Activated CD4-positive, alpha-beta memory T cell treated with anti-CD3 and anti-CD28 coated beads for 36 hours (primary cell): ENCODE measurements at places on chromosomes 3 and 15. TPM values are rescaled to one million over a fixed set of nuclear protein-coding genes. Genes with fewer than 3 reads are reported as not detected.

The GXYLT2 gene
- not detected for total RNA-seq

The TEX55 gene
- not detected for total RNA-seq

- no peak for DNase-seq
These were observed 11.2 kb downstream of the DCBLD2 start for GRCh38 chr3:98890181-98890835.

GRCh38 chr15:57505056-57505715 lies 86.5 kb upstream of the MYZAP start:
- no peak for DNase-seq

DNA sequence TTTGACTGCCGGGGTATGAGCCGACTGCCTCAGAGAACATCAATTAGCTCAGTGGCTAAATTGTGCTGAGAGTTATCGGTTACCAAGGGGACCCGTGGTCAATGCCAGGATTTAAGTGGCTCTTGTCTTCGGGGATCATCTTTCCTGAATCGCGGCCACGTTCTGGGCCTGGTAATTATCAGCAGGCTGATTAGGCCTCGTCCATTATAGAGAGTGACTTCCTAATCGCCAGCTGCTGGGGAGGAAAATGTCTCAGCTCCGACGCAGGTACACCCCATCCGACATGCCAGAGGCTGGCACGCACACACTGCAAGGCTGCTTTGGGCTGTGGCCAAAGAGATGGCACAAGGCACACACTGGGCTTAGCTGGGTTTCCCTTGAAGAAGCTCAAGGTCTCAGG lies 10.6 kb downstream of the TRH start:
- DNase-seq = no peak

- DNase-seq = no peak
These were observed 22.5 kb downstream of the POPDC2 start for GRCh38 chr3:119637679-119638477.

GRCh38 chr15:51088585-51088984 lies 6.1 kb downstream of the TNFAIP8L3 start:
- DNase-seq = no peak

The CALML4 gene
- total RNA-seq = 7.0 TPM

The ALG1L2 gene
- total RNA-seq = not detected

The GOLGA6A gene
- total RNA-seq = not detected

- DNase-seq = no peak
These were observed 169.2 kb upstream of the TGFBR2 start for GRCh38 chr3:30437171-30437601.

GRCh38 chr15:79724312-79724711 lies 172.5 kb downstream of the MTHFS start:
- DNase-seq = no peak

The PDZRN3 gene
- not detected for total RNA-seq

- no peak for DNase-seq
These were observed 580.1 kb downstream of the ROBO2 start for GRCh38 chr3:77620009-77620408.

DNA sequence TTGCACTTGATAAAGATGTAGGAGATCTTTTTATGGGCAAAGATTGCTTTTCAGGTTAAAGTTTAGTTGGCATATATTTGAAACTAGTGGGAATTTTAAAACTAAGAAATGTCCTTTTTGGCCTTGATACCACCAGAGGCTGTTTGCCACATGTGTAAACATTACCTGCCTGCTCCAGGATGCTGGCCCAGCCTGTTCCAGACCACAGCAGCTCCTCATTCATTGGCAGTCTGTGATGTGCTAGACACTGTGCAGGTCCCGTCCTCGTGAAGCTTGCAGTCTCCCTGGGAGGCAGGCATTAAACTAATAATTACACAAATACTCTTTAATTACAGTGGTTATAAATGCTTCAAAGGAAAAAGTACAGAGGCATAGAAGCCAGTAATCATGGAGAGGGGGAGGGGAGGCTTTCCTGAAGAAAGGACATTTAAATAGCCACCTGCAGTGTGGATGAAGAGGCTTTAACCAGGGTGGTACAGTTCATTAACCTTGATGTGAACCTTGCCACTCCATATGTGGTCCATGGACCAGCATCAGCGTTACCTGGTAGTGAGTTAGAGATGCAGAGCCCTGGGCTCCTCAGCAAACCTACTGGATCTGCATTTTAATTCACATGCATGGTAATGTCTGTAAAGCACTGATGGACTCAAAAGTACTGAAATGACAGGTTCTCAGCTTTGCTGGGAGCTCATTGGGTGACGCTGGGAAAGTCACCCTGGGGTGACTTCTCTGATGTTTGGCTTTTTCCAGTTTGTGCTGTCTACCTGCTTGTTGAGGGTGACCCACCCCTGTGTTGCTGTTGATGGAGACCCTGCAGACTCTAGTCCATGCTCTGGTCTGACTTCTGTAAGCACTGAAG lies 5.3 kb downstream of the ZNF710 start:
- DNase-seq = peak; percentile 69

DNA sequence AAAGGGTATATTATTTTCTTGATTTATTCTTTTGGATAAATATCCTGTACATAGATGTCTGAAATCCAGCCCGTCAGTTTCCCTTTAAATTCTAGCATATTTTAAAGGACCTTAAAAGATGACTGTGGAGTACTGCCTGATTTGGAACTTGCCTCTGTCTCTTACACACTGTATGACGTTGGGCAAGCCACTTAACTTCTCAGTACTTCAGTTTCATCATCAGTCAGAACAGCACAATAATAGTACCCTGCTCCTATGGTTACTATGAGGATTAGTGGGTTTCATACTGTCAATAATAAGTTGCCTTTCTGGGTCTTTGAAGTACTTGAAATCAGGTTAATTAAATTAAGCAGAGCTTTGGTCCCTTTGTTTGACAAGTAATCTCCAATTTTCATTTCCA lies 374.3 kb downstream of the TIGIT start:
- no peak for DNase-seq

- DNase-seq = no peak
These were observed 244.6 kb upstream of the WNT5A start for GRCh38 chr3:55731741-55732140.

The IQCF5 gene
- total RNA-seq = not detected

The MYO5C gene
- 0.27 TPM for total RNA-seq

DNA sequence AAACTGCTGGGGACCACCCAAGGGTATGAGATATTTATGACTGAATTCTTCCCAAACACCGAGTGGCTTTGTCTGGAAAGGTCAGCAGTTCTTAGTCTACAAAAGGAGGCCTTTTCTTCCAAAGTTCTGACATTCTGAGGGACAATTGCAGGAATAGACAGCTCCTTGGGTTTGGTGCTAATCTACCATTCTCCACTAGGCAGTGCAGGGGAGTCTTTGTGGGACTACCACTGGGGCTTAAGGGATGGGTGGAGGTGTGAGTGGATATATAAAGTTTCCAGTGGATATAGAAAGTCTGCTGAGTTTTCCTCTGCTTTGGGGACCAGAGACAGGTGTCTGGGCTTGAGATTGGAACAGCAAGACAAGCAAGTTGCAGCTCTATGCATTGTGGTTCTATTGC lies 62.7 kb downstream of the EXOG start:
- DNase-seq = peak; percentile 2

DNA sequence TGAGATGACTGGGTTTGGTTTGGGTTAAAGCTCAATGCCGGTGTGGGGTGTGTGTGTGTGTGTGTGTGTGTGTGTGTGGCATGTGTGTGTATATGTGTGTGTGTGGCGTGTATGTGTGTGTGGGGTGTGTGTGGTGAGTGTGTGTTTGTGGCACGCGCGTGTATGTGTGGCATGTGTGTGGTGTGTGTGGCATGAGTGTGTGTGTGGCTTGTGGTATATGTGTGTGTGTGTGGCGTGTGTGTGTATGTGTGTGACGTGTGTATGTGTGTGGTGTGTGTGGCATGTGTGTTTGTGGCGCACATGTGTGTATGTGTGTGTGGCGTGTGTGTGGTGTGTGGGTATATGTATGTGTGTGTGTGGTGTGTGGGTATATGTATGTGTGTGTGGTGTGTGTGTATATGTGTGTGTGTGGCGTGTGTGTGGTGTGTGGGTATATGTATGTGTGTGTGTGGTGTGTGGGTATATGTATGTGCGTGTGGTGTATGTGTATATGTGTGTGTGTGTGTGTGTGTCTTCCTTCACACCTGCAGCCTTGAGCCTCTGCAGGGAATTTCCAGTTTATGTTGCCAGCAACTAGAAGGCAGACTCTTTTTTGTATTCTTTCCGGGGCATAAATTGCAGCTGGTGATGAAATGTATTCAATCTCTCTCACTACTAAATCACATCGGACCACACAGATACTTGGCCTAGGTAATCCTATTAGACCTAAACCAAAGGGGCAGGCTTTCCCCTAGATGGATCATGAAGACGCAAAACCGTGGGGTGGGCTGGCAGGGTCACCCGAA lies 34.8 kb downstream of the CHRD start:
- DNase-seq = no peak

DNA sequence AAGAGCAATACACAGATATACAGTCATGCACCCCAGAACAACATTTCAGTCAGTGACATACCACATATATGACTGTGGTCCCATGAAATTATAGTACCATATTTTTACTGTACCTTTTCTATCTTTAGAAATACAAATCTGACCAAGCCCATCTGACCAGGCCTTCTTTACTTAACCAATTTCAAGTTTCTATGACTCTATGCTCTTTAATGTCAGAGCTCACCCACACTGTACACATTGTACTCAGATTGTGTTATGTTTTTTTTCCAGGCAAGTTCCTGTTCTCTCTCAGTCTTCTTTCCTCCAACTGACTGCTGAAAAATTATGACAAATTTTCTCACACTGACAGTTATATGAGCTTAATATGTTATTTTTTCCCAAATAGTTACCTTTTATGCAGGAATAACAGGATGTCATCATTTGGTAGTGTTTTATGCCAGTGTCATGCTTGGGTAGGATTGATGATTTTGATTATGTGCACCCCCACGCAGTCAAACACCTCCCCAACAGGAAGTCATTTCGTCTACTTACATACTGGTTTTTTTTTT lies 8.0 kb upstream of the CBLB start:
- DNase-seq = peak; percentile 24

The POMGNT2 gene
- total RNA-seq = 7.3 TPM

The FYTTD1 gene
- total RNA-seq = 39.9 TPM

The GOLGA8G gene
- not detected for total RNA-seq

GRCh38 chr3:143170676-143171075 lies 51.1 kb downstream of the CHST2 start:
- DNase-seq = no peak

The ABI3BP gene
- total RNA-seq = not detected

The SLC38A3 gene
- total RNA-seq = not detected

The SPRED1 gene
- total RNA-seq = 0.92 TPM

The SLC28A1 gene
- not detected for total RNA-seq

The SUSD5 gene
- not detected for total RNA-seq

- no peak for DNase-seq
These were observed 161.1 kb upstream of the TOPAZ1 start for GRCh38 chr3:44080474-44081072.

DNA sequence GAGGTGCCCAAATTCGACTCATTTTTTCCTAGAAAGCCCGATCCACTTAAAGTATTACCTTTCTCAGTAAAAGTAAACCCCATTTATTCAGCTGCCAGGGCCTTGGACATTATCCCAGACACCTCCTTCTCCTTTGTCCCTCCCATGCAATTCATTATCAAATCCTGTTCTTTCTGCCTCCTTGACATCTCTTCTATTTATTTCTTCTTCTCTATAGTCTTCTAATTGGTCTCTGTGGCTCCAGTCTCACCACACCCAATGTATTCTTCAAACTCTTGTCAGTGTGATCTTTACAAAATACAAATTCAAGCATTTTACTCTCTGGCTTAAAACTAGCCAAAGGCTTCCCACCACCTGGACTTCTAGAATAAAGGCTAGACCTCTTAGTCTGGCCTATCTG lies 120.3 kb downstream of the IL20RB start:
- DNase-seq = no peak

The LRRC2 gene
- not detected for total RNA-seq

The PCLAF gene
- total RNA-seq = 82.4 TPM

DNA sequence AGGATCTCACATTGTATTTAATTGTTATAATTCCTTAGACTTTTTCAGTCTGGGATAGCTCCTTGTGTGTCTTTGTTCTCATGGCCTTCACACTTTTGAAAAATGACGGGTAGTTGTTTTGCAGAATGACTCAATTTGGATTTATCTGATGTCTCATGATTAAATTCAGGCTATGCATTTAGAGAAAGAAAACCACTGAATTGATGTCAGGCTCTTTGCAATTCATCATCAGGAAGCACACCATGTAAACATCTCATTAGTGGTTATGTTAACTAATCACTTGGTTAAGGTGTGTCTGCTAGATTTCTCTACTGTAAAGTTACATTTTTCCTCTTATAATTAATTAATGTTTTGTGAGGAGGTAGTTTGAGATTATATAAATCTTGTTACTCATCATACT lies 8.0 kb upstream of the SLC22A13 start:
- no peak for DNase-seq

- DNase-seq = no peak
These were observed 91.2 kb downstream of the SENP2 start for GRCh38 chr3:185677146-185677829.

The GOLGA6L7 gene
- not detected for total RNA-seq

GRCh38 chr15:58285212-58285920 lies 146.4 kb upstream of the LIPC start:
- DNase-seq = no peak

- peak; percentile 44 for DNase-seq
These were observed 52.5 kb downstream of the PHC3 start for GRCh38 chr3:170128977-170129431.

The TM4SF4 gene
- not detected for total RNA-seq

DNA sequence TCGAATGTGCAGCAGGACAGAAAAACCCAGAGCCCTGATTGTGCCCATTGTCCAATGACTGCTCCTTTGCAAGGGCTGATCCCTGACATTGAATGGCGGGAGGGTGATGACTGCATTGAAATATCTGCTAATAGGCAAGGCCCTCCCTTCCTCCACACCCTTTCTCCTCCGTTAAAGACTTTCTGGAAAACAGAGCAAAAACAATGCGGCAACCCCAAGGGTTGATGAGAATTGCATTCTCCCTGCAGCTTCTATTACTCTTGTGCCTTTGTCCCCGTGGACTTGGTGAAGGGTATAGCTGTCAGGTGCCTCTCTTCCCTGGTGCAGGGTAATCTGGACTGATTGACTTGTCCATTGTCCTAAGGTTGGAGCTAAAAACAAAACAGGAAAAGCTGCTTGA lies 71.8 kb downstream of the THSD4 start:
- no peak for DNase-seq

DNA sequence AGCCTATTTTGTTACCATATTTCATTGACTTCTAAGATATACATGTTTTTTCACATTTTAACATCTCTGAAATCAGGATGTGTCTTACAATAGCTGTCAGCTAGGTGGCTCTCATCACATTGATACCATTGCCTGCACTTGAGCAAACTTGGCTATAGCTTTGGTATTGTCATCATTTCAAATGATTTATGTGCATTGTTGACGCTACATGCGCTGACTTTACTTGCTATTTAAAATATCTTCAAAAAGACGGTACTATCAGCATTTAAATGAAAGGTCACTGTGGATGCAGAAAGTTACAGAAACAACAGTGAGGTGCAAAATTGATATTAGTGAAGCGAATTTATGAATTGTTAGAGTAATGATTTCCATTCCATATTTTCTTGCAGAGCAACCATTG lies 54.0 kb upstream of the ABHD2 start:
- no peak for DNase-seq

GRCh38 chr3:172394692-172395091 lies 53.6 kb downstream of the GHSR start:
- no peak for DNase-seq
